ENCODE measurements at places on chromosomes 3 and 15. TPM values are rescaled to one million over a fixed set of nuclear protein-coding genes. Genes with fewer than 3 reads are reported as not detected.

Gene ARHGAP31
- polyA plus RNA-seq: 12.0 TPM

- DNase-seq: no peak
Observed at GRCh38 chr15:84855136-84855535, 29.3 kb upstream of the SLC28A1 start.

Gene RGMA
- polyA plus RNA-seq: 101 TPM

DNA sequence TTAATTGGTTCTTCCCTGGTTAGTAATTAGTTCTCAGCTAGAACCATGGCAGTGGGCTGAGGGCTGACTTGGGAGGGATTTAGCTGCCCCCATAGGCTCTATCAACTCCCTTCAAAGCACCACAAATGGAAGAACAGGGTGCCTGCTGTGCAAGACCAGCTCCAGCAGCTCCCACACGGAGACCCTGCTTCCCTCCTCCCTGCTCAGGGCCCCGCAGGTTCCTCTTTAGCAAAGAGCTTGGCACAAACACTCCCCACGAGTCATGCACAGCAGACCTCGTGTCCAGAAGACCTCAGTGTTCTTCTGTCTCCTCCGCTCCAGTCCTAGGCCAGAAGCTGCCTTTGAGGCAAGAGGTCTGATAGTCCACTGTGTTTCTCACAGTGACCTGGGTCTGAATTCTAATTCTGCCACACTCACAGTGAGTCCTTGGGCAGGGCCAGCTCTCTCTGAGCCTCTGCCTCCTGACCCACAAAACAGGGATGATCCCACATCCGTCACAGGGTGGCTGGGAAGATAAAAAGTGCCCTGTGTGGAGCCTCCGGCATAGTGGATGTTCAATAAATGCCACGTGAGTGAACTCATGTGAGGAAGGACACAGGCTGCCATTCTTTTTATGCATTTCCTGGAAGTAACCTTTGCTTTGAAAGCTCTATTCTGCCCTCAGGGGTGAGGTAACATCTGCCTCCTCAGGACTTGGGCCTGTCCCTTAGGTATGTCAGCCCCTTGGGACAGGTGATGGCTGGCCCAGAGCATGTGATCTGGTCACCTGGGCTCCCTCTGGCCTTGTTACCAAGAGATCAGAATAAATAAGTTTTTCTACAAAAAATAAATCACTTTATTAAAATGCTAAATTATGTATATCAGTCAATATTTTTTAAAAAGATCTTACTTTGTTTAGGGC is 7.6 kb downstream of the RAB6B start:
- no peak for DNase-seq

Gene TTLL3
- 37.3 TPM for polyA plus RNA-seq

Gene ANKDD1A
- polyA plus RNA-seq: 6.1 TPM

- DNase-seq: no peak
Observed at GRCh38 chr3:64209866-64210621, 15.2 kb downstream of the PRICKLE2 start.

Gene TPRA1
- polyA plus RNA-seq: 24.2 TPM
